ENCODE measurements at places on chromosomes 1 and 21. TPM values are rescaled to one million over a fixed set of nuclear protein-coding genes. Genes with fewer than 3 reads are reported as not detected.

DNA sequence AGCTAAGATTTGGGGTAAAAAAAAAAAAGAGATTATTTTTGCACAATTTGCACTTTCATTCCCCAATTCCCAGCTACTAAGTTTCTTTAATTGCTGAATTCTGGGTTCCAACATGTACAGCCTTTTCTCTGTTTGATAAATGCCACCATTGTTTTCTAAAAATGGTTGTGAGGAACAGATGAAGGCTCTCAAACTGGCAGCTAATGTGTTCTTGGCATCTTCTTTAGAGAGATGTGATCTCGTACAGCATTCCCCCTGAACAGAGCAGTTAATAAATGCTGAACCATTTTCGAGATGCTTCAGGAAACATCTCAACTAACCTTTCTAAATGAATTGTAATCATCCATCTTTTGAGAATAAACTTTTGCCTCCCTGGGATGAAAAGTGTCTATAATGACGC, 107.9 kb upstream of the DYNLT5 start:
- no peak for ATAC-seq

DNA sequence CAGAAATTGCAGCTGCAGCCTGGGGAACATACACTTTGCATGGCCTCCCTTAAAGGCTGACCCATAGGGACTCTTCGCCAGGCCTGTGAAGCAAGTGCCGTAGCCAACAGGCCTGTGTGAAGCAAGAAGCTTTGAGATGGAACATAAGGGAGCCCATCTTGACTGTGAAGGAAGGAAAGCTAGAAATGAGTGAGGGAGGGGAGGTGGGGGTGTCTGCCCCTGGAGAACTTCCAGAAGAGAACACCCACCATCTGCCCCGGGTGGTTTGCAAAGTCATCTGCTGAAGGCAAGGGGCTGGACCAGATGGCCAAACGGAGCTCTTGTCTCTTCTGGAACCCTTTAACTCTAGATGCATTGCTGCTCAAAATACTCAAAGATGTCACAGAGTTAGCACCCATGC, 103.3 kb upstream of the GRIK3 start:
- no peak for ATAC-seq

DNA sequence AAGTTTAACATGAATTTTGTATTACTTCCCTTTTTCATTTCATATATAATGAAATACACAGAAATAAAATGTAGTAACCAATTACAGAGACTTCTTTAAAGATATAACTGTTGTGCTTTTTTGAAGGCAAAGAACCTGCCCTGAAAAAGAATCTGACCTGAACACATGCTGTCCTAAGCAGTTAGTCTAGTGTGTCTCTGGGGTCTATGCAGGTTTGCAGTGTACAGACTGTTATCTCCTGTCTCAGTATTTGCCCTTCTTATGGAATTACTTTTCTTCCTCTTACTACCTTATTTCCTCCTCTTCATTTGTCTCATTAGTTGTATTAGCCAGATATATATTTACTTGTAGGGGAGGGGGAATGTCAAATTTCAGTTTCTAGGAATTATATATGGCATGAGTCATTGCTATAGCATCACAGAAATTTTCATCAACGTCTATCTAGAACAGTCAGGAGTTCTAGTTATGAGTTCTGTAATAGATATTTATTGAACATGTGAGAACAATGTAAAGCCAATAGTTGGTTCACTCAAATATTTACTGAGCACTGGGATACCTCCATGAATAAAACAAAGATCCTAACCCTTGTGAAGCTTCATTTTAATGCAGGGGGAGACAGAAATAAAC, 28.4 kb upstream of the PLEKHO1 start:
- ATAC-seq: no peak

DNA sequence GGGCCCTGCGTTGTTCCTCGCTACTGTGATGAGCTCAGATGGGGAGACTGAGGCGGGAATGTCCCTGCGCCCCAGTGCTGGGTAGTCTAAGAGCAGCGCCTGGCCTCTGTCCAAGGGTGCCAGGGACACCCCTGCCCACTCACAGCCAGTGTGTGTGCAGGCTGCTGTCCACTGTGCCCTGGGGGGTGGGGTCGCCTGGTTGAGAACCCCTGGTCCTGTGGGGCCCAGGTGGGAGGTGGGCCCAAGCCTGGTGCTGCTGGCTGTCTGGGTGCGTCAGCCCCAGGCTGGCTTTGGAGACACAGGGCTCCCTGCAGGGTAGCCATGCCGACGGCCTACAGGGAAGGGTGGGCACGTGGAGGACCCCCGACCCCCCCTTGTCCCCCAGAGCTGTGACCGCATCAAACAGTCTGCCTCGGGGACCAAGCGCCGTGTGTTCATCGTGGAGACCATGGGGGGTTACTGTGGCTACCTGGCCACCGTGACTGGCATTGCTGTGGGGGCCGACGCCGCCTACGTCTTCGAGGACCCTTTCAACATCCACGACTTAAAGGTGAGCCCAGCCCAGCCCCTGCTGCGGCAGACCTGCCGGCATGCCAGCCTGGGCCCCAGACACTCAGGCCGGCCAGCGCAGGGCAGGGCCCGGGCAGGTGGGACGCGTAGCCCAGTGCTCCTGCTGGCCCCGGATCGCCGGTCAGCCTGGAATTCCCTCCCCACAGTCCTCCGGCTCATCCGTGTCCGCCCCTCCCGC, 14.9 kb downstream of the CFAP410 start:
- no peak for ATAC-seq

DNA sequence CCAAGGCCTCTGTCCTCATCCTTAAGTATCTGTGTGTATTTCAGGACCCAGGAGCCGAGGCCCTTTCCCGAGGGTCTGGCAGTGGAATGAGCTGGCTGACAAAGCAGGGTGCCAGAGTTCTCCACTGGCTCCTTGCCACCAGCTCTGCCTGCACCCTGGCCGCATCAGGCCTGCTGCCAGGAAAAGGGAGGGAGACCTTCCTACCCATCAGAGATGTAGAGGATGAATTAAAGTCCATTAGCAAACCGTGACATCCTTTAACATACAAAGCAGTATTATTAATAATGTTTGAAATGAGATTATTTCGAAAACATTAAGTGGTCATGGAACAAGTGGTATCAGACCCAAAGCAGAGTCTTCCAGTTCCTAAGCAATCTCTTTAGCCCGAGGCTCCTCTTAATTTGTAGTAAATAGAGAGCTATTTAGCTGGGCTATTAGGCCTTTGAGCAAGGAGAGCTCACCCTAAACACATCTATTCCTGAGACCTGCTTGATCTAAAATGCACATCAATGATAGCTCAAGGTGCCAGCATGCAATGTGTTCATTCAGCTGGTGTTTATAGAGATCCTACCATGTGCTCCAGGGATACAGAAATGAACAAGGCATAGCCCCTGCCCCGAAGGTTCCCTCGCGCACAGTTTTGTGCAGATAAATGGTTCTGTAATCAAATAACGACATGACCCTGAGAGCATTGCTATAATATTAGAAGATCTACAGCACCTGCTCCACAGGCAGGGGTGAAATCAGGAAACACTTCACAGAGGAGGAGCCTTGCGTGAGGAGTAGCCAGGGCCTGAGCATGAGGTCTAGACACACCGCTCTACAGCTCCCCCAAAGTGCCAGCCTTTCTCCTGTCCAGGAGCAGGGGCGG, 44.0 kb downstream of the FAM163A start:
- ATAC-seq: no peak

- no peak for ATAC-seq
Observed at GRCh38 chr1:4058706-4059105, 158.6 kb upstream of the C1orf174 start.

- peak; percentile 36 for ATAC-seq
Observed at GRCh38 chr1:156627313-156627880, 8.2 kb downstream of the HAPLN2 start.

DNA sequence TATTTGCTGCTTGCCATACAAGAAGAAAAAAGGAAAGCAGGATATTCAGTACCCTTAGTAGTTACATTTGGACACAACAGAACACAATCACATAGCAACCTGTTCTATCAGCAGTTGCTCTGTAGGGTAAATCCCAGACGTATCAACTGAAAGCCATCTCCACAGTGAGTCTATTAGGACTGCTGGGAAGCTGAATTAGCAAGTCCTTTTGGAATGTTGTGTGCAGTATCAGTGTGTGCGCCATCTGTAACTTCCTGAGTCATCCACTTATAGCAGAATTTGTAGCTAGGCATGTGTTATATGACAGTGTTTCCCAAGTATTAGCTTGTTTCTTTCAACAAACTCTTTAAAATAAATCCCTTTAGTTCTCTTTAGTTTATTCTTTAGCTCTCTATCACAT, 21.3 kb downstream of the CCDC30 start:
- no peak for ATAC-seq

DNA sequence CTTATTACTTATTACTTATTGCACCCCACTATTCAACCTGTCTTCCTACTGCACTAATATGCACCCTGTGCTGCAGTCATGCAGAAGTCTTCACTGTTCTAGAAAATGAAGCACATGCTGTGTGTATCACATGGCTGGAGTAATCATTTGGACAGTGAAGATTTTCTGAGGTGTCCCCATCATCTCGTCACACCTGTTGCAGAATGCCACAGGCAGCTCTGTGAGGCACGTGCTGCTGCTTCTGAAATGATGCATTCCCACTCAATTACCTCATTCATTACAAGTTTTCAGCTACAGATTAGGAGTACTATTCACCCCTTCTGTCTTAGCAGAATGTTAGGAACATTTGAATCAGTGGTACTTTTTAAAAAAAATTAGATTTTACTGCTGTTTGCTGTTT, 325.7 kb upstream of the ST6GALNAC5 start:
- no peak for ATAC-seq

DNA sequence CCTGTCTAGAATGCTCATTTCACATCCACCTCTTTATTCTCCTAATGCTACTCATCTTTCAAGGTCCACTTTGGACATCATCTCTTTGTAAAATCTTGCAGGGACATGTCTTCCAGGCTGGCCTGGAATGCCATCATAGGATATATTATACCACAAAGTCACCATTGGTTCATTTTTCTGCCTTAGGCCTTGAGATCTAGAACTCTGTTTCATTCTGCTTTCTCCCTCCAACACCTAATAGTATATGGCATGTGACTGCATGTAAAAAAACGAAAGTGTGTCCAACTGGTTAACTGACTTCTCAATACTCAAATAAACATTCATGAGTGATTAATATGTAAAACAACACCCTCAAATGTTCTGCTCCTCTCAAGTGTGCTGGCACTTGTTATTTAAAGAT, 84.1 kb downstream of the RGS2 start:
- ATAC-seq: peak; percentile 78

DNA sequence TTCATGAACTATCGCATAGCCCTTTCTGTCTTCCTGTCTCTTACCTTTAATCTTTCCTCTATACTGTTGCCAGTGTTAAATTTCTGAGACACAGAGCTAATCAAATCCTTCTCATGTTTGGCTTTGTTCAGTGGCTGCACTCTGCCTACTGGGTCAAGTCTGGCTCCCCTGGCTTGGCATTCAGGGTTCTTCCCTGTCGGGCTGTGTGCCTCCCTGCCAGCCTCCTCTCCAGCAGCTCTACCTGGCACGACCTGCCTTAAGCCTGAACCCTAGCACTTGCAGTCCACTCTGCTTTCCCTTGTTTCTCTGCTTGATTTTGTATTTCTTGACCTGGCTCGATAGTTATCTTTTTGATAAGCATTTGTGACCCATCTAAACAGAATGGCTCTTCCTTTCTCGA, 26.2 kb upstream of the GPR88 start:
- ATAC-seq: no peak

GRCh38 chr1:87295445-87296110, 33.1 kb upstream of the LMO4 start:
- ATAC-seq: no peak

DNA sequence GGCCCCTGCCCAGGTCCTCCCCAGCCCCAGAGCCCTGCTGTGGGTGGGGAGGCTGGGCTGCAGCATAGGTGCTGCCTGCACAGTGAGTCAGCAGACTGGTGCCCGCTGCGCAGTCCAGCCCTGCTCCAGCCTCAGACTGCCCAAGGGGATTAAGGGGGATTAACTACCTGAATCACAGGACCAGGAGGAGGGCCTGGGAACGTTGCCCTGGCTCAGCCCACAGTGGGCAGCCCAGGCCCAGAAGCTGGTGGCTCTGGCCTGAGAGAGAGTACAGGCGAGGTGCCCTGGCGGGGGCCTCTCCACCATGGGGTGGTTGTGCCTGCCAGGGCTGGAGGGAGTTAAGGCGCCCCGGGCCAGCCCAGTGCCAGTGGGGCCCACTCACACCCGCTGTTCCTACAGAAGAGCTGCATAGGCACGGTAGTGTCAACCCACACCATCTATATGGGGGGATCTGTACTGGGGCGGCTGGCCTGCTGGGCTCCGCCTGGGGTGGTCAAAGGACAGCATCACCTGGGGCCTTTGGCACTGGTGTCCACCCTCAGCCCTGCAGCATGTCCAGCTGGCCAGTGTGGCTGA, 2.3 kb downstream of the OBSCN start:
- peak; percentile 59 for ATAC-seq

- no peak for ATAC-seq
Observed at GRCh38 chr1:211638689-211639101, 36.7 kb downstream of the NEK2 start.

HSD3B2 gene
- total RNA-seq: 0.32 TPM

SAMSN1 gene
- 2.2 TPM for total RNA-seq

AKNAD1 gene
- total RNA-seq: 1.00 TPM

CD1E gene
- not detected for total RNA-seq

REG4 gene
- not detected for total RNA-seq

FCAMR gene
- total RNA-seq: 0.08 TPM

FCRL5 gene
- 0.72 TPM for total RNA-seq

POGZ gene
- total RNA-seq: 37.5 TPM

KRTAP12-1 gene
- not detected for total RNA-seq
